ENCODE measurements at places on chromosomes 12 and 14.

DNA sequence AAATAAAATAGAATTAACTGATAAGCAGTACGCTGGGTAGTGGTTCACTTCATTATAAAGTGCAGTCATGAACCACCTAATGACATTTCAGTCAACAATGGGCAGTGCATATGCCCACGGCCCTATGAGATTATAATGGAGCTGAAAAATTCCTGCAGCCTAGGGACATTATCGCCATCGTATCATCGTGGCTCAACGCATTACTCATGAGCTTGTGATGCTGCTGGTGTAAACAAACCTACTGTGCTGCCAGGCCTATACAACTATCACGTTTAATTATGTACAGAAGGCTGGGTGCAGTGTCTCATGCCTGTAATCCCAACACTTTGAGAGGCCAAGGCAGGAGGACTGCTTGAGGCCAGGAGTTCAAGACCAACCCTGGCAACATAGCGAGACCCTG is 62.3 kb upstream of the TMEM263 start:
- no peak for DNase-seq

- DNase-seq, result no peak
Measured at GRCh38 chr12:65613692-65614091, 210.6 kb upstream of the HMGA2 start.

DNA sequence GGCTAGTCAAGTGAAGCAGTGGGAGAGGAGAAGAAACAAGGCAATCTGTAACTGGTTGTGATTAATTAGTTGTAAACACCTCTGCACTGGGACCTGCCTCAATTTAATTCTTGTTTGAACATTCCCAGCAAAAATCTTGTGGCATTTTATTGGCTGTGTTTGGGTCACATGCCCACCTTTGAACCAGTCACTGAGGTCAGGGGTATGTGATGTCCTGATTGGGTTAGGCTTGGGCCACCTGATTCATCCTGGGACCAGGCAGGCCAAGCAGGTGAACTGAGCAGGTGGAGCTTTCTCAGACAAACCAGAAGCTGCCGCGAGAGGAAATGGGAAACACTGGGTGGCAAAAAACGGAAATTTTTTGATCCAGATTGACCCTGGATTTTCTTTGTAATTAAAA is 72.5 kb downstream of the NEDD1 start:
- no peak for DNase-seq

DNA sequence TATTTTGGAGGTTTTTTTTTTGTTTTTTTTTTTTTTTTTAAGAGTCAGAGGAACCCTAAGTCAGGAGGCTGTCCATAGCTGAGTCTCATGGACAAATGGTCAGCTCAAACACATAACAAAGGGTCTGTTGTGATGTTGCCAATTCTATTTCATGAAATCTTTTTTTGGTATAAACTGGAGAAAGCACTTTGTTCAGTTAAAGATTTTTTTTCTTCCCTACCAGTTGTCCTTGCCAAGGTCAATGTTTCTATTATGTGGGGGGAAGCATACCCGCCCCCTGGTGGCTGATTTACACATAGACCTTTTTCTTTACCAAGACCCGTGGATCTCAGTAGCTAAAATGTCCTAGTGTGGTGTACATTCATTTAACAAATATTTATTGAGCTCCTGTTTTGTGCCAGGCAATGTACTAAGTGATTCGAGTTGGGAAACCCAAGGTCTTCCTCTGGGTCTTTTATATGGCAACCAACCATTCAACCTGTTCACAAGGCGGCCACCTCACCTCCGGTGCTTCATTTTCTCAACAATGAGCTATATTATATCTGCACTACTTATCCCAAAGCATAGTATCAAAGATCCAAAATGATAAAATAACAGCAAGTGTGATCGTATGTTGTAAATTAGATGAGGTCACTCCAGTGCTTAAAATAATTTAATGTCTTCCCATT is 214.5 kb downstream of the PAH start:
- DNase-seq, result no peak

DNA sequence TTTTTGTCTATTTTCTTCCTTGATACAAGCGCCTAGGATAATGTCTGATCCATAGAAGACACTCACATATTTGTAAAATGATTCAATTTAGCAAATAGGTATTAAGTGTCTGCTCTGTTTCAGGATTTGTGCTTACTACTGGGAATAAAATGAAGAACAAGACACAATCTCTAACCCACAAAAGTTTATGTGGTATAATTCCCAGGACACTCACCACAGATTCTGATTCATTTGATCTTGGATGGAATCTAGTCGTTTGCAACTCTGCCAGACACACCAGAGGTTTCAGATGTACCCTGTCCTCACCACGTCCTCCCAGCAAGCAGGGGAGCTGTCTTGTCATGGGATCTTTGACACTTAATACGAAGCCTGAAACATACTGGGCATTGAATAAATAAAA is 208.3 kb downstream of the LRIG3 start:
- no peak for DNase-seq

GRCh38 chr12:114669401-114670290 is 14.3 kb downstream of the TBX3 start:
- DNase-seq, result no peak

DNA sequence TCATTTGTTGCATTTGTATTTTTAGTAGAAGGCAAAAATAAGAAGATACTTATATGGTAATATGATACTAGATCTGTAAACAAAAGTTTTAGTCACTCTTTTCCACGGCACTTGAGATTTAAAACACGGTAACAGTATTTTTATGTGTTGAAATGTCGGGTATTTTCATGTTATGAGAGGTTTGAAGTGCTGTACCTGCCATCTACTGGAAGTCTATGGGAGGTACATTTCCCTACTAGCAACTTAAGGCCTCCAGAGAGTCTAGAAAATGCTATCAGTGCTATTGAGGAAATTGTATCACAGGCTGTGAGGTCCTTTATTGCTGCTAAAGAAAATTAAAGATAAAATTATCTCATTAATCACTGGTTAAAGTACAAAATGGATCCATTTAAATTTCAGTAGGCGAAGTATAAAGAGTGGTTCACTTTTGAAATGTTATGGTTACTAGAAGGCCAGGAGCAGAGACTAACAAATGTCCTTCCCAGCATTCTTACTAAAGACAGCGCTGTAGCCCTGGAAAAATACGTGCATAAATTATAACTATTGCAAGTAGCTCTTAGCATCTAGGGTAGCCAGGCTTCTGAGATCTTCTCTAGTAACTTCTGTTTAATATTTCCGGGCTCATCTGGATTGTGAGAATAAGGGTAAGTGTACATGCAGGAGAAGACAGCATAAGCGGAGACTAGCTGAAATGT is 77.6 kb upstream of the PRKD1 start:
- DNase-seq, result no peak

- DNase-seq, result no peak
Measured at GRCh38 chr14:101948666-101949216, 15.6 kb upstream of the DYNC1H1 start.

DNA sequence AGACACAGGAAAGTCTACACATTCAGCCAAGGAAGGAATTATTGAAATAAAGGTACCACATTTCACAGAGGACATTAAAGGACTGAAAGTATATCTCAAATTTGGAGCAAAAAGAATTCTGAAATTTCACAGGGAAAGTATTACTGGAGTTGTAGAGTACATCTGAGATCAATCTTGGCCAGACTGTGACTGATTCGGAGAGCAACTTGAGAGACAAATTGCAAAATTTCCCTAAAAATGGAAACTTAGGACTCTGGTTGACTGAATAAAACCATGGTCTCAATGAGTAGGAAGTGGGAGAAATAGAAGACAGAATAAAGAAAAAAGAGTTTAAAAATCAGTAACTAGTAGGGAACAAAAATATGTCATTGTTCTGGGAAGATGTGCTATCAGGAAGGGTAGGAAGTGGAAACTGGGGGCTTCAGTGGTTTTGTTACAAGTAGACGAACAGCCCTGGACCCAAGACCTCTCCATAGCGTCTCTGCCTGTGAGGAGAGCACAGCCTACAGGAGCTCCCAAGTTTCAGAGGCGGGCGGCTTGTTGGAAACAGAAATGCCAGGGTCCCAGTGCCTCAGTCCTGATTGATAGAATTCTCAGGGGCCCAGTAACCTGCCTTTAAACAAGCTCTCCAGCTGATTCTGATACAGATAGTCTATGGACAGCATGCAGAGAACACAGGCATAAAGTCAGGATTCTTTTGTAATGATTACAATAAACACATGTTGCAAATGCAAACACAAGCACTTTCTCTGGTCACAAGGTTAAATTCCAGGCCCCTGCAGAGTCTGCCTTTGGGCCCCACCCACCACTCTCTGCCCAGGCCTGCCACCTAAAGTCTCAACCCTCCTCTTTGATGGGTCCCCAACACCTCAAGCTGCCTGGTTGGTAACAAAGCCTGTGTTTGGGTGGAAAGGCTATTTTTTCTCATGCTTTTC is 63.1 kb downstream of the BBS10 start:
- DNase-seq, result no peak
